ENCODE measurements at places on chromosomes 3 and 15. TPM values are rescaled to one million over a fixed set of nuclear protein-coding genes. Genes with fewer than 3 reads are reported as not detected.

GRCh38 chr15:78620021-78620526, 722 bp downstream of the CHRNA3 start:
- DNase-seq, result no peak
- H3K4me3 ChIP-seq, result peak overlapping the region; percentile 81
- H3K27me3 ChIP-seq, result no peaks in the 10 kb centered on the region
- peaks cover 28% of the 10 kb centered on the region for H3K36me3 ChIP-seq
- H3K4me1 ChIP-seq, result peaks cover 40% of the 10 kb centered on the region

GRCh38 chr15:101533371-101534140, 44.0 kb upstream of the PCSK6 start:
- H3K27ac ChIP-seq, result no peak overlapping the region
- H3K27me3 ChIP-seq, result no peaks in the 10 kb centered on the region
- DNase-seq, result no peak
- H3K36me3 ChIP-seq, result no peaks in the 10 kb centered on the region

GRCh38 chr3:114383875-114384557, 90.2 kb downstream of the TIGIT start:
- no peaks in the 10 kb centered on the region for H3K36me3 ChIP-seq
- no peaks in the 10 kb centered on the region for H3K27me3 ChIP-seq
- H3K4me1 ChIP-seq, result no peaks in the 10 kb centered on the region
- H3K4me3 ChIP-seq, result peak overlapping the region; percentile 28
- DNase-seq, result peak; percentile 41

DNA sequence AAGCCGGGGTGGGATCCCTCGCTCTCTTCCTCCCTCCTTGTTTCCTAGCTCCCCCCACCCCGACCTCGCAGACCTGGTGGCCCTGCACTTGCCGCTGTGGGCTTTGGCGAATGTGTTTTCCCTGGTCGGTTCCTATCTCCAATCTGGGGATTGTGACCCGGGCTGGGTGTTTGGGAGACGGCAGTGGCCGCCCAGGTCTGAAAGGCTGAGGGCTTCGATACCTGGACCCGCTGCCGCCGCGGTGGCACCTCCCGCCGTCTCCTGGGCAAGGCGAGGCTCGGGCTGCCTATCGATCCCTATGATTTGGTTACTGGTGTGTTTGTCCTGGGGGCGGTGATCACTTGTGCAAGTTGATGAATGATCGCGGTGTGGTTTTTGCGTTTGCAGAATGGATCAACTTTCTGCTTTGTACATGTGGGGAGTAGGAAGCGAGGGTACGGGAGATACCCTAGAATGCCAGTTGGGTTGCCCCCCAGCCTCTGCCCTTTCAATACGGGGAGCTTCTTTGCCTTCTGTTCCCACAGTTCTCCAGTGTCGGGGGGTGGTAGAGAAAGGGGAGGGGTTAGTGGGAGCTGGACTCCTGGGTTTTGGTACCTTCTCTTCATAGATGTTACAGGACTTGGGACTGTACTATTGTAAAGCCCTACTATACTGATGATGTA, 3.0 kb downstream of the BBX start:
- peak overlapping the region; percentile 57 for H3K4me3 ChIP-seq
- H3K27me3 ChIP-seq, result no peaks in the 10 kb centered on the region
- peaks cover 7% of the 10 kb centered on the region for H3K4me1 ChIP-seq
- no peaks in the 10 kb centered on the region for H3K36me3 ChIP-seq

DNA sequence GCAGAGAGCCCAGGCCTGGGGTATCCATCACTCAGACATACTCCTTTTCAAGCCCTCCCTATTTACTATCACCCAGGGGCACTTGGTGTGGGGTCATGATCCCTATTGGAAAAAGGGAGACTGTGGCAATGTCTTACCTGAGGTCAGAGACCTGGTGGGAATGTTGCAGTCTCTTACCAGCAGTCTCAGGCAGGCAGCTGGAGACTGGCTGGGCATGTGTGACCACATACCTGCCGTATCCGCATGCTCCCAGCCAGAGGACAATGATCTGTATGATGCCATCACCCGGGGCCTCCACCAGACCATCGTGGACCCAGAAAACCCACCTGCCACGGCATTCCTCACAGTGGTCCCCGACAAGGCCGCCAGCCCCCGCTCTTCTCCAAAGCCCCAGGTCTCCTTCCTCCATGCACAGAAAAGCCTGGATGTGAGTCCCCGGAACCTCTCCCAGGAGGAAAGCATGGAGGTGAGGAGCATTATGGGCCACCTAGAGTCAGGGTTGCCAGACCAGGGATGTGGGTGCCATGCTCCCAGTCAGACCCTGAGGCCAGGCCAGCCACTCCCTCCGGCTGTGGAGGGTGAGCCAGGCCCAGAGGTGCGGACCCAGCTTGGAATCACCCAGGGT, 5.9 kb downstream of the SH2D7 start:
- H3K27me3 ChIP-seq, result no peaks in the 10 kb centered on the region
- DNase-seq, result no peak
- no peaks in the 10 kb centered on the region for H3K4me1 ChIP-seq

GOLGA8S gene
- total RNA-seq, result 0.05 TPM

GRCh38 chr3:194375473-194376240, 6.1 kb upstream of the LRRC15 start:
- H3K36me3 ChIP-seq, result no peaks in the 10 kb centered on the region
- H3K27me3 ChIP-seq, result no peaks in the 10 kb centered on the region
- H3K4me1 ChIP-seq, result no peaks in the 10 kb centered on the region
- H3K4me3 ChIP-seq, result no peak overlapping the region
- no peak overlapping the region for H3K27ac ChIP-seq
- DNase-seq, result no peak

DNA sequence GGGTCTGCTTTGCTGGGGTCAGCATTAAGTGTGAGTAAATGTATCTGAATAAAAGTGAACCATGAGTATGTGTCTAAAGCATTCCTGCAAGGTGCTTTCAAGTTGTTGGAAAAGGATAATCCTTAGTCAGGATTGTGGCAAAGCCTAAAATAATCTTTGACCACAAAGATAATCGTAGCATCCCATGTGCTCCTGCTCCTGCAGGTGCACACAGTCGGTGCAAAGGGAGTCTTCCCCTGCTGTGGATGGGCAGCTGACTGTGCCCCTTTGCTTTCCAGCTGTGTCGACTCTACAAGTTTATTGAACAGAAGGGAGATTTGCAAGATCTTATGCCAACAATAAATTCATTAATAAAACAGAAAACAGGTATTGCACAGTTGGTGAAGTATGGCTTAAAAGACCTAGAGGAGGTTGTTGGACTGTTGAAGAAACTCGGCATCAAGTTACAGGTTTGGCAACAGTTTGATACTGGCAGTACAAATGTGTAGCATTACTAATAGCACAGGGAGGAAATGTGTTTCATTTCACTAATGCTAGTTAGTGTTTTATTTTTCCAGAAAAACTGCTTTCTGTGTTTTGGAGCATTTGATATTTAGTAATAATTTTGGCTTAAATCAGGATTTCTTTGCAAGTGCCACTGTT, 22.6 kb downstream of the SRP14 start:
- peaks cover 31% of the 10 kb centered on the region for H3K36me3 ChIP-seq
- no peaks in the 10 kb centered on the region for H3K27me3 ChIP-seq
- no peak overlapping the region for H3K4me3 ChIP-seq
- DNase-seq, result no peak
- no peak overlapping the region for H3K27ac ChIP-seq
- H3K4me1 ChIP-seq, result no peaks in the 10 kb centered on the region

DNA sequence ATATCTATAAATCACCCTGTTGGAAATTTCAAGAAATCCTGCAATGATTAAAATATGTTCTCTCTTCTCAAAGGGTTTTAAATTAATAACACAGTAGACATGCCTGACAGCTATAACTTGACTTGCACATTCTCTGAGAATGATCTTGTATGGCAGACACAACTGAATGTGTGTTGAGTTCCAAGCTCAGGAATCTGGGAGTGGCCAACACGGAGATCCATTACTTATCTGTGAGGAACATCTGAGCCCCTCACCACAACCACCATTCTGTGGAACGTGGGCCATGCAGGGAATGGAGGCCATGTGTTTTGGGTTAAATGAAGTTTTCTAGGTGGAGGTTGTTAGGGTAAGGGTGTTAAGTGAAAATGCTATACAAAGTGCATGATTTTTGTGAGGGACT, 105.3 kb upstream of the CHMP2B start:
- no peaks in the 10 kb centered on the region for H3K4me1 ChIP-seq
- no peak overlapping the region for H3K27ac ChIP-seq
- no peaks in the 10 kb centered on the region for H3K27me3 ChIP-seq
- no peak overlapping the region for H3K4me3 ChIP-seq
- no peaks in the 10 kb centered on the region for H3K36me3 ChIP-seq

All from thymus (tissue), 14 donors.